CD4-positive, alpha-beta T cell treated with Interleukin-21 for 1 hour (primary cell): ENCODE measurements at places on chromosomes 1 and 21.
A peak's percentile ranks its signal among the peaks of the same experiment; 100 is the strongest.

GRCh38 chr1:5944154-5944842 lies 47.9 kb downstream of the NPHP4 start:
- no peak for DNase-seq

DNA sequence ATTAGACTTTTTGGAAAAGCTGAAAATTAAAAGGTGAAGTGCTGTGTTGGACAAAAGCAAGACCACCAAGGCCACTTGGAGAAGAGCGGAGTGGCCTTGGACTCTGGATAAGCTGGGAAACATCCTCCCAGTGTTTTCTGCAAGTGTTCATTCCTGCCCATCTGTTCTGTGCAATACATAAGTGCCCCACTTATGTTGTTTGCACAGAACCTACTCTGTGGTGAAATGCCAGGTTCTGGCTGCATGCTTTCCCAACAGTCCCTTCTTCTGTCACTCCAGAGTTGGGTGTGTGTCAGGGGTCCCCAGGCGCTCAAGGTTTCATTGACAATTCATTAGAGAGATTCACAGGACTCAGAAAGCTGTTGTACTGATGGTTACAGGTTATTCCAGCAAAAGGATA lies 30.3 kb downstream of the NHLH2 start:
- no peak for DNase-seq

- no peak for DNase-seq
Observed at GRCh38 chr1:112304612-112305011, 91.4 kb upstream of the CTTNBP2NL start.

GRCh38 chr1:206435445-206435844 lies 34.8 kb upstream of the IKBKE start:
- no peak for DNase-seq

DNA sequence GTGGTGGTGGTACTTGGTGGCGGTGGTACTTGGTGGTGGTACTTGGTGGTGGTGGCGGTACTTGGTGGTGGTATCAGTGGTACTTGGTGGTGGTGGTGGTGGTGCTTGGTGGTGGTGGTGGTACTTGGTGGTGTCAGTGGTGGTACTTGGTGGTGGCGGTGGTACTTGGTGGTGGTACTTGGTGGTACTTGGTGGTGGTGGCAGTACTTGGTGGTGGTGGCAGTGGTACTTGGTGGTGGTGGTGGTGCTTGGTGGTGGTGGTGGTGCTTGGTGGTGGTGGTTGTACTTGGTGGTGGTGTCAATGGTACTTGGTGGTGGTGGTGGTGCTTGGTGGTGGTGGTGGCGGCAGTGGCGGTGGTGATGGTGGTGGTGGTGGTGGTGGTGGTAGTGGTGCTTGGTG lies 20.2 kb downstream of the COQ8A start:
- DNase-seq: no peak

GRCh38 chr1:79040424-79041082 lies 34.0 kb upstream of the ADGRL4 start:
- DNase-seq: no peak

DNA sequence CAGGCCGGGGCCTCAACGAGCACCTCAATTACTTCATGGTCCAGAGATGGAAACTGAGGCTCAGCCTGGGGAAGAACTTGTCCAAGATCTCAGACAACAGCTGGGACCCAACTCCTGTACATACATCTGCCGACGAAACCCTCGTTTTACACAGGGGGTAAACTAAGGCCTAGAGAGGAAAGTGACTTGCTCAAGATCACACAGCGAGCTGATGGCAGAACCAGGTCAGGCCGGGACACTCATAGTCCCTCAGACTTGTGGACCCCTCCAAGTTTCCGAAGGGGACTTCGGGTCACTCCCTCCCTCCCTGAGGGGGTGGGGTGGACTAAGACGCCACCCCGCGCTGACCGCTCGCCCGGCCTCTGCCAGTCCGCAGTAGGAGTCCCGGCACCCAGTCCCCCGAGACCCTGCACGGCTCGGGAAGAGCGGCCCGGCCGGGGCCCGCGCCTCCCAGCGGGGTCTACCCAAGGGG lies 430 bp downstream of the WASF2 start:
- no peak for DNase-seq

GRCh38 chr1:221637641-221638041 lies 104.2 kb downstream of the DUSP10 start:
- no peak for DNase-seq

- no peak for DNase-seq
Observed at GRCh38 chr1:27102134-27102706, 52.7 kb downstream of the SLC9A1 start.

DNA sequence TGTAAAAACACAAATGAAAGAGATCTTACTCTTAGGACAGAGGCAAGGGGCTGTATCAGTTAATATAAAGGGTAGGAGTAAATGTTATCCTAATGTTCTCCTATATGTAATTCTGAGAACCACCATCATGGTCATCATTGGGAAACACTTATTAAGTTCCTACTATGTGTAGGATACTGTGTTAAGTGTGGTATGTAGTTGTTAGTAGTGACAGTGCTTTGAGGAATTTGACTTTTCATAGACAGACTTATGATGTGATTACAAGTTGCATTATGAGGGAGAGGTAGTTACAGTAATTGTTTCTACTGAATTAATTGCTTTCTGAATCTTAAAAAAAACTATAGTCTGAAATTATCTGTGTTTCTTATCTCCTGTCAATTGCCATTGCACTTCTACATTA lies 51.8 kb upstream of the PGD start:
- no peak for DNase-seq

- DNase-seq: no peak
Observed at GRCh38 chr1:33231166-33231565, 25.1 kb upstream of the ZNF362 start.

GRCh38 chr1:187685333-187685732 lies 856.6 kb downstream of the PLA2G4A start:
- no peak for DNase-seq

DNA sequence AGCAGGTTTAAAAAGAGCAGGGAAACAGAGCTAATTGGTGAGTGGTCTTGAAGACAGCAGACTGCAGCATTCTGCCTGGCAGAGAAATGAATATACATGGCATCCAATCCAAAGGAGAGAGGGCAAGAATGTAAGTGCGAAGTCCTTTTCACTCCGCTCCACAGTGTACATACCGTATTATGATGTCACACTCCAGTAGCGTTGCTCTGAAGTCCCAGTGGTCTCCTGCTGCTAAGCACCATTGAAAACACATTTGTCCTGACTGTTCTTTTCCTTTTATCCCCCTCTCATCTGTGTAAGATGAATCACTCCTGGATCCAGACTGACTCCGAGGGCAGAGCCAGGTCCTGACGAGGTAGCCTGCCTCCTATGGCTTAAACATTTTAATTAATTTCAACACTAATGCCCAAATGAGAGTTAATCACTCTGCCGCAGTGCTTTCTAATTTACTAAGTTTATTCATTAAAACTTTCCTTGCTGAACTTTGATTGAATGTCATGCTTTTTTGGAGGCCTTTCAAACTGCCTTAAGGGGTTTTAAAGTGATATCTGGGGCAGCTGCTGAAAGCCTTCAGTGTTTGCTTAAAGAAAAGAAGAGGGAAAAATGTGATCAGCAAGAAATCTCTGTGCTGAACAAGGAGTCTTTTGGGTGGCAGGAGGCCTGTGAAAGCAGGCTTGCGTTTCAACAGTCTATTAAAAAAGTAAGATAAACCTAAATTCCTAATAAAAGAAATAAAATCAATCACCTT lies 227.2 kb downstream of the ATG4C start:
- no peak for DNase-seq

GRCh38 chr1:45686015-45686287 lies 382 bp downstream of the GPBP1L1 start:
- DNase-seq: peak; percentile 59

DNA sequence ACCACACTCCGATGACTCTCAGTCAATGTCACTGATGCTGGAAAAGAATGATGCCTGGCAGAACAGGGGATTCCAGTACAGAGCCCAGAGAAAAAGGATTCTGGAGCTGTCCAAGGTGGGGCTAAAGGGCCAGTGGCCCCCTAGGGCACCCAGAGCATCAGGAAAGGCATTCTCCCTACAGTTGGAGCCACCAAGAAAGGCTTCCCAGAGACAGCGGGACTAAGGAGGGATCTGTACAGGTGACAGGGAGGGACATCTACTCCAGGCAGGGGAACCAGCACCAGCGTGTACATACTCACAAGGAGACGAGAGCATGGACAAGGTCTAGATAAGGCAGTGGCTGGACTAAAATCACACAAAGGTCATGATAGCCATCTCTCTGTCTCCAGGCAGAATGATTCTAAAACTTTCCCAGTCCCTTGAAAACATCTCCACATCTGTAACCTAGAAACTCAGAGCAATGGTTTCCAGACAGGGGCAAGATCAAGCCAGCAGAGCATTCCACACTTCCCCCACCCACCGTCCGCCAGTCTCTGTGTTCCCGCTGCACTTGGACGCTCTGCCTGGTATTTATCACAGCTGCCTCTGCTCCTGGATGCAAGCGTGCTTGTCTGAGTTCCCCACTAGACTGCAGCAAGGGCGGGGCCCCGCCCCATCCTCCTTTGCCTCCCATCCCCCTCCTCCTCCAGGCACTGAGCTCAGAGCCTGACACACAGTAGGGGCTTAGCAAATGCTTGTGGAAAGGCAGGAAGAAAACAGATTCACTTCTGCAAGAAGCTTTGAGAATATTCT lies 111.6 kb upstream of the ZC3H12A start:
- no peak for DNase-seq

DNA sequence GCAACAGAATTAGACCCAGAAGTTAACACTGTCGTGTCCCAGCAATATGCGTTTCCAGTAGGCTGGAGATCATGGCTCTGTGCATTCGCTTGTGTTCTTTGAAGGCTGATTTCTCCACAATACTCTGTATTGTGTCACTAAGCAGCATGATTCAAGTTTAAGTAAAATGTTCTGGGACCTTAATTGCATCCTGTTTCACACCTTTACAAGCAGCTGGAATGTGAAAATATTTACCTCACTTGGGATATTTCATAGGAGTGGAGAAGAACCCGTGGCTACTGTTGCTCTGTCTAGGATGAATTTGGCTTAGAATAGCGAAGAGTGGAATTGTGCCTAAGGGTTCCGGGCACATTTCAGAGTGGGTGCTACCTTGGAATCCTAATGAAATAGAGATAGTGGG lies 6.3 kb downstream of the PTGFRN start:
- DNase-seq: no peak

GRCh38 chr1:229300099-229300757 lies 29.3 kb downstream of the RAB4A start:
- DNase-seq: no peak

DNA sequence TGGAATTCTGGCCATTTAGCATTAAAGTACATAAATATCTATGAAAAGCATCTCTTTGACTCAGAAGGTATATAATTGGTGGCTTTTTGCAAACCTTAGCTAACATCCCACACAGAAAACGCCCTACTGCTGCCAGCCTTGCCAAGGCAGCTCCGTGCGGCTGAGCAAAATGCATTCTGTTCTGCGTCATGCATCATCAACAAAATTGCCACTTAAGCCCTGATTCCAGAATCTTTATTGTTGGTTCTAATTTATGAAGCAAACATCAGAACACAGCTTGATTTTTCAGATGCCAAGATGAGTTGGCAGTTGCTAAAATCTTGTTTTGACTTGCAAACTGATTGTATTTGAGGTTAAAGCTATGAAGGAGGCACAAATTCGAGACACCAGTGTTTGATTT lies 314.9 kb upstream of the DEPDC1 start:
- DNase-seq: no peak

DNA sequence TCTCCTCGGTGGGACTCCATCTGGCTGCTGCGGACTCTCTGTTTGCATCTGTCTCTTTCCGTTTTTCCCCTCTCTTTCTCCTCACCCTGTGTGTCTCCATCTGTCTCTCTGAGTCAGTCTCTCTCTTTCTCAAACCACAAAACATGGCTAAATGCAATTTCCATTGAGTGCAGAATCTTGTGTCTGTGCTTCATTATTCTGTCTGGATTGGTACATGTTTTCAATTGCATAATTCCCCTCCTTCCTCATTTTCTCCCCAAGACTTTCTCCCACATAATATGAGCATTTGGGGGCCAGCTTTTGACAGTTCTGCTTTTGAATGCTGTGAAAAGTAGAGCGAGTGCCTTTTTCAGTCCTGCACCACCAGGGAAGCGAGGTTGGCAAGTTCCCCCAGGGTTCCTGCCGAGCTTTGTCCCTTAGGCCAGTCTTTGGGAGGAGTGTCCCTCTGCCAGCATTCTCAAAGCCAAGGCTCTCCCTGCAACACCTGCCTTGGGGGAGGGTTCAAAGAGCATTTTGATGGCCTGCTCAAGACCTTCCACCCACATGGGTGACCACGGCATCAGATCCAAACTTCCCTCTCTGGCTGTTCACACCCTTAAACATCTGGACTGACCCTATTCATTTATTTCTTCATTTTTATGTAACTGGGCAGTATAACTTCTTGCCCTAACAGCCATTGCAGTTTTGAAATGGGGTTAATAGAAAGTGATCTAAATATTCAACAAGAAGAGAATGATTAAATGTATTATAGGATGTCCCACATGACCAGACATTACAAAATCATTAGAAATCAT lies 32.8 kb upstream of the SCMH1 start:
- DNase-seq: no peak

DNA sequence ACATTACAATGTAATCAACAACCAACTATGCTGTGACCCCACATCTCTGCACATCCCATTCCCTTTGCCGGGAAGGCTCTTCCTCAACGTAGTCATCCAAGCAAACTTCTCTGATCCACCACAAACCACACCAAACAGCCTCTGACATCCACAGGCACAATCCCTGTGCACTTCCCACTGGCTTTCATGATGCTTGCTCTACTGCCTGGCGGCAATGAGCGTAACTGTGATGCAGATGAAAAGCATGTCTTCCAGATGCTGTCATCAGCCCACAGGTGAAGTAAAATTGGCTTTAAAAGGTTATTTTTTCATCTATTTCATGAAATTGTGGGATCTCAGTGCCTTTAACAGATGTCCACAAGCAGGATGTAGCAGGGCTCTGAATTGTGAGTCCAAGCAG lies 635.2 kb downstream of the SMYD3 start:
- DNase-seq: no peak

GRCh38 chr1:15848929-15849774 lies 1.6 kb downstream of the SPEN start:
- peak; percentile 75 for DNase-seq

GRCh38 chr1:35222322-35223083 lies 29.6 kb upstream of the SFPQ start:
- DNase-seq: no peak

GRCh38 chr21:41358193-41359166 lies 3.3 kb upstream of the MX2 start:
- DNase-seq: no peak

DNA sequence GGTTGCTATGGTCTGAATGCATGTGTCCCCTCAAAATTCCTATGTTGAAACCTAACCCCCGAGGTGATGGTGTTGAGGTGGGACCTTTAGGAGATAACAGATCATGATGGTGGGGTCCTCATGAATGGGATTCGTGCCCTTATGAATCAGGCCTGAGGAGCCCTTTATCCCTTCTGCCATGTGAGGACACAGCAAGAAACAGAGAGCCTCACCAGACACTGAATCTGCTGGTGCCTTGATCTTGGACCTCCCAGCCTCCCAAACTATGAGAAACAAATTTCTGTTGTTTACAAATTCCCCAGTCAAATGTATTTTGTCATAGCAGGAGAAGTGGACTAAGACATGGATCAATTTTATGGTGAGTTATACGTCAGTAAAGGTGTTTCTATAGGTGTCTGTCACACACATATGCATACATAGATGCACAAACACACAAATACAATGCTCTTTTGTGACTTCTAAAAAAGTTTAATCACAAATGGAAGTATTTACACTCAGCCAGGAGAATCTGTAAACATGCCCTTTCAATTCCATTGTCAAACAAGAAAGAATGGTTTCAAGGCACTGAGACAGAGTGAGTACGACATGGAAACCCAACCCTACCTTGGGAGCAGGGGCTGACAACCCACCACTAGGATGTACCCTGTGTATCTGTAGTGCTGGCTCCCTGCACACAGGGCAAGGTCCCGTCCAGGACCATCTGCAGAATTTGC lies 5.5 kb upstream of the ETS2 start:
- DNase-seq: no peak

- no peak for DNase-seq
Observed at GRCh38 chr1:46099215-46099614, 33.2 kb downstream of the PIK3R3 start.
